ENCODE measurements at places on chromosomes 12 and 14.

DNA sequence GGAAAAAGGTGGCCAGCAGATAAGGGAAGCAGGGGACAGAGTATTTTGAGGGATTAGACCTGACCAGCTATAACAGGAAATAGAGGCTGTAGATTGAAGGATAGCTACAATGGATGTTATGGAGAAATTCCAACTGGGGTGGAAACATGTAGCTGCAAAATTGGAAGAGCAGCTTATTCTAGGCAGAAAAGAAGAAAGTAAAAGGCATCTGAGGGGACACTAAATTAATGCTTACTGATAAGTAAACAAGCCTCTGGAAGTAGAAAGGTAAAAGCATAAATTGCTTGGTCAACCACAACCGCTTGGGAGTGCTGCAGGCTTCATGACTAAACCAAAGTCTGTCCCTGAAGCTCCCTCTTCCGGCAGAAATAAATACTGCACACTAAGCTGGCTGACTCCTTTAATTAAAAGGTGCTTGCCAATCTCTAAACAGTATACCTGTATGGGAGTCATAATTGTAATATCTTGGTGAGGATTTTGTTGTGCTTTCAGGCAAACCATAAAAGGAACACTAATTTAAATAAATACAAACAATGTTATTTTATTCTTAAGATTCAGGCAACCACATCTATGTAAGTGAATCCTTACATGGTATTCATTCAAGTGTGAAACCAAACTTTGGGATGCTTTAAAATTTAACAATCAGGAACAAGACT, 7.7 kb downstream of the UBC start:
- DNase-seq: peak; percentile 91

DNA sequence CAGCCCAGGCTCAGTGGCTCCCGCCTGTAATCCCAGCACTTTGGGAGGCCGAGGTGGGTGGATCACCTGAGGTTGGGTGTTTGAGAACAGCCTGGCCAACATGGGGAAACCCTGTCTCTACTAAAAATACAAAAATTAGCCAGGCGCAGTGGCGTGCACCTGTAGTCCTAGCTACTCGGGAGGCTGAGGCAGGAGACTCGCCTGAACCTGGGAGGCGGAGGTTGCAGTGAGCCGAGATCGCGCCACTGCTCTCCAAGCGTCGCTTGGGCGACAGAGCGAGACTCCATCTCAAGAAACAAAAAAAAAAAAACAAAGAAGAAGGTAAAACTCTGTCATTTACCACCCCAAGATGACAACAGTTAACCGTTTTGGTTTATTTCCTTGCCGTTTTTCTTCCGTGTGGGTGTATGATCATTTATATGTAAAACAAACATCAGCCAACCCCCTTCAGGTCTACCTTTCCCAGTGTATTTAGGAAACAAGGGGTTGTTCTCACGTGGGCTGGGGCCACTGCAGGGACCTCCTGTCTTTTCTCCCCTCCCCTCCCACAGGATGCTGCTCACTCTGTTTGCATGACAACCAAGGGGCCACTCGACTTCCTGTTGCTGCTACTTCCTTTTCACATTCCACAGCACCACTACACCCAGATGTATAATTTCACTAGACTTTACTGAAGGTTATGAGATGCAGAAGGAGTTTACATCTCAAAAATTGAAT, 13.6 kb downstream of the TTC9 start:
- DNase-seq: no peak

- DNase-seq: no peak
Observed at GRCh38 chr14:68449561-68450181, 343.2 kb downstream of the ZFP36L1 start.

DNA sequence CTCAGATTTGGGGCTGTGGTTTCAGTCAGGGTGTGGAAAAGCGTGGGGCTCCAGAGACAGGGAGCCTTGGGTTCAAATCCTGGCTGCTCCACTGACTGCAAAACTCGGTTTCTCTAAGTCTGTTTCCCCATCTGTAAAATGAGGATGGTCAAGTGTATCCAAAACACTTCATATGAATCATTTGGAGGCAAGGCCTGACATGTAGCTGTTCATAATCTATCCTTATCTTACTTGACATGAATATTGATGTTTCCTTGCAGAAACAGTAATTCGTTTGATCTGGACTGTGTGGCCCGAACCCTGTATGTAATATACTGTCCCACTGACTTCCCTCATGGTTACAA, 1.5 kb upstream of the CCDC63 start:
- no peak for DNase-seq

- no peak for DNase-seq
Observed at GRCh38 chr14:64326502-64326901, 32.3 kb upstream of the ESR2 start.

- DNase-seq: no peak
Observed at GRCh38 chr14:75469606-75470237, 41.9 kb downstream of the JDP2 start.

- no peak for DNase-seq
Observed at GRCh38 chr12:100375038-100375735, 18.3 kb downstream of the SLC17A8 start.

DNA sequence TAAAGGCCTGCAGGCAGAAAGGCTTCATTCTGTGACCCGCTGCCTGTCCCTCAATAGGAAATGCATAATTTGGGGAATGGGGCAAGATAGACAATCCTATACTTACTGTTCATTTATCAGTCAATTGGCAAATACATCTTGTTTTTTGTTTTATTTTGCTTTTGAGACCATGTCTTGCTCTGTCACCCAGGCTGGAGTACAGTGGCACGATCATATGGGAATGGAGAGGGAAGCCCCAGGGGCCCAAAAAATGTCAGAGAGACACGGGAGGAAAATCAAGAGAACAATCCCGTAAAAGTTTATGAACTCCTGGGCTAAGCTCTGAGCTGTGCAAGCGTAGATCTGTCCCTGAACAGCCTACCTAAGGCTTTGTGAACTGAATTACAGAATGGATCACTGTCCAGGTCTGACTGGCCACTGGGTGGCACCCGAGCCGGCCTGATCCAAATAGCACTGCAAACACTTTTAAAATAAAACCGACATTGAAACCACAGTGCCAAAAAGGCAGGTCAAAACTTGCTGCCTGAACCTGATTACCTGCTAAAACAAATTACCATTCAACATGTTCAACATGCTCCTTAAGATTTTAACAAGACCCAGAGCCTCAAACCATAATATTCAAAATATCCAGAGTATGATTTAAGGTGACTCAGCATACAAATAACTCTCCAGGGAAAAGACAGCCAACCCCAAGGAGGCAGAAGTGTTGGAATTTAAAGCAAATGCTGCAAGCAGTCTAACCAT, 11.8 kb downstream of the COPS7A start:
- no peak for DNase-seq

DNA sequence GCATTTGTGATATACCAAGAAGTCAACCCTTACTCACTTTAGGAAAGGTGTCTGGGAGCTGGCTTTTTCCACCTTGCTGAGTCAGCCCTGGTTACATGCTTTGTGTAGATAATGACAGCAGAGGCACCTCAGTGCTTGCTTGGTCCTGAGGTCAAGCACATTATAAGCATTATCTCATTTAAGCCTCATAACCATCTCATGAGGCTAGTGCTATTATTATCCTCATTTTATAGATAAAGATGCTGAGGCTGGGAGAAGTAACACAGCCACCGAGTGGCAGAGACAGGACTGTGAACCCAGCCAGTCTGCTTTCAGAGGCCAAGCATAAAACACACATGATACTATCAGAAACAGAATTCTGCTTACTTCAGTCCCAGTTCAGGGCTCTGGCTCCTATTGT, 29.4 kb downstream of the MAX start:
- no peak for DNase-seq

GRCh38 chr12:40446385-40446784, 221.6 kb downstream of the LRRK2 start:
- DNase-seq: peak; percentile 34

- no peak for DNase-seq
Observed at GRCh38 chr12:96326628-96327227, 73.5 kb downstream of the CDK17 start.

DNA sequence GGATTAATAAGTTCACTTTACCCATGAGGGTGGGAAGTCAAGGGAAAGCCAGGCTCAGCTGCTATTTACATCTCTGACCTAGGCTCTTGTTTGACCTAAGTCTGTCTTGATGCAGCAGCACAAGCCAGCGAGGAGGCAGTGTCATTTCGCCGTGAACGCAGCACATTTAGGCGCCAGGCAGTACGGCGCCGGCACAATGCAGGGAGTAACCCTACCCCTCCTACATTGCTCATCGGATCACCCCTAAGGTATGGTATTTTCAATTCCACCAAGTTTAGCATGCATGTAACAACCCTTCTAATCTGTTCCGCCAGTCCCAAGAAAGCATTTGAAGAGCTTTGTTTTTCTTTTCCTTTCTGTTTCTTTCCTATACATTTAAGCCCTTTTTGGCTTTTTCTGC, 81.2 kb downstream of the PCNX1 start:
- no peak for DNase-seq

DNA sequence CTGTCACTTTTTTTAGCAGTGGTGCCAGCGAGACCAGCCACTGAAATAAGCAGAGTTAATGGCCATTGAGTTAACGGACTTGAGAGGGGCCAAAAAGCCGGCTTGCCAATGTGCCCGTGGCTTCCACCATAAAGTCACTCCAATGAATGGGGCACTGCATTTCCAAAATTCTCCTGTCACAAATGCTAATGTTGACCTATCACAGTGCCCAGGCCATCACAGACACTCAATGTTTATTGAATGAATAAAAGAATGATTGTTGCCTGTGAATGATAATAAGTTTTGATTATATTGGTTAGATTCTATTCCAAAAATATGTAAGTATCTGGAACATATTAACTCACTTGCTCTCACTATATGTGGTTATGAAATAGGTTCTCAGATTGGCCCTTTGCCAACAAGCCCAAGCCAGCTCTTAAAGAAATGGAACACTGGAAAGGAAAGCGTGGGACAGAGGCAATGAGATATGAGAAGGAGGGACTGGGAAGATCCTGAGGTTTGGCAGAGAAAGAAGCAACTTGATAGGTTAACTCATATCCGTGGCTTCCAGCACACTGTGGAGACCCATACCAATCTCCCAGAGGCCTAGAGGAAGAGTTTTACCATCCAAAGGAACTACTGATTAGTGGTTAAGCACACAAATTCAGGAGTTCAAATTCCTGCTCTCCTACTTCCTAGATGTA, 108.7 kb downstream of the BTG1 start:
- DNase-seq: no peak

- DNase-seq: no peak
Observed at GRCh38 chr12:52260361-52261207, 13.9 kb upstream of the KRT86 start.

DNA sequence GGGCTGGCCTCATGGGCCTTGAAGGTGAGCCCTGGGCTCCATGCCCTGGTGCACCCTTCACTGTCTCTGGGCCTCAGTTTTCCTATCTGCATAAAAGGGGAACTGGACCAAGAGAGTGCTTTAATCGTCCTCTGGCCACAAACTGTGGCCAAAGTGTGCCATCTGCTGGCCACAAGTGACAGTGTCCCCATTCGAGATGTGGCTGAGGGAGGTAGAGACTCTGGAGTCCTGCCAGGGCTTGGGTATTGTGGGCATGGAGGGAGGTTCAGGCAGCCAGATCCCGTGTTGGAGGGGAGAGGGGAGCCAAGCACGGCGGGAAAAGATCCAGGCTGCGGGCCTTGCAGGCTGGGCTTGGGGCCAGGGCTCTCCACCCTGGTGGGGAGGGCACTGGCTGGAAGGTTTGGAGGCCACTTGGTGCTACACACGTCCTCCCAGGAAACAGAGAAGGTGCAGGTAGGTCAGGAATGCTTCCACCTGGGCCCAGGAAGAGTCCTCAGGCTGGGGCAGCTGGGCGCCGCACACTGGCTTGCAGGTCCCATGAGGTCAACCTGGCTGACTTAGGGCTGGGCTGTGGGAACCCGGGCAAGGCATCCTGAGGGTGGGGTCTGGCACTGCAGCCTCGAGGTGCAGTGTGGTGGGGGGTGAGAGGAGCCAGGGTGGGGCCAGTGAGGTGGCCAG, 7.3 kb upstream of the KIF26A start:
- DNase-seq: peak; percentile 71

DNA sequence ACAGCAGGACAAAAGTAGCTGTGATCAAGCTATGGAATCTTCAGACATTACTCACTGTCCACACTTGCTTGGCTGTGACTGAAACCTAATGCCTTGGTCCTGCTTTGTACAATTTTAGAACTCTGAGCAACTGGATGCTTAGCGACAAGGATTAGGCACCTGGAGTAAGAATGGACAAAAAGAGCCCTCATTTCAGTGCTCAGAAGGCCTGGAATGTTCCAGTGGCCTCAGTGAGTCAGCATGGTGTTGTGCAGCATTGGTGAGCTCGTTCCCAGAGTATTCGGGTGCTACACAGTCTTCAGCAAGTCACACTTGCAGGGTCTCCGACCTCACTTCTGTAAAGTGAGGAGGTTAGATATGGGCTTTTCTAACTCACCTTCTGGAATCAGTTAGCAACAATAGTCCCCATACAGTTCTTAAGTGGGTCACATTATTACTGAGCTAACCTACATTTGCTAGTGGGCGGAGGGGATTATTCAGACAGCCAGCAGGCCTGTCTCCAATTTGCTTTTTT, 108.0 kb upstream of the MDM1 start:
- DNase-seq: no peak

GRCh38 chr12:19850346-19851065, 411.2 kb downstream of the AEBP2 start:
- DNase-seq: no peak

DNA sequence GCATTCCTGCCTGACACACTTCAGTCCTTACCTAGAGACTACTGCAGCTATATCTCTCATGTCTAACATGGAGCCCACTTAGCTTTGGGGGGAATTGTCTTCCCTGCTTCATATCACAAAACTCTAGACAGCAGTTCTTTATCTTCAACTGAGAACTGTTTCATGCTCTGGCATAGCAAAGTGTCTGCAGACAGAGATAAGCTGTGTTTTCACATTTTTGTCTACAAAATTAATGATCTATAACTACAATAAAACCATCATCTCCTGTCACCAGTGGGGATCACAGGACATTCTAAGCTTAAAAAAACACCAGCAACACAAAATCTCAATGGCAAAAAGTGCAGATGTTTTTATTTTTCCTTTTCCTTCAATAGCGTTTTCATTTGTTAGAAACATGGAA, 137.1 kb upstream of the VRK1 start:
- DNase-seq: no peak

GRCh38 chr12:51348116-51348515, 1.6 kb upstream of the CELA1 start:
- DNase-seq: no peak
